Pancreas (tissue), 10 donors: ENCODE measurements at places on chromosomes 2 and 18. TPM values are rescaled to one million over a fixed set of nuclear protein-coding genes. Genes with fewer than 3 reads are reported as not detected.

DNA sequence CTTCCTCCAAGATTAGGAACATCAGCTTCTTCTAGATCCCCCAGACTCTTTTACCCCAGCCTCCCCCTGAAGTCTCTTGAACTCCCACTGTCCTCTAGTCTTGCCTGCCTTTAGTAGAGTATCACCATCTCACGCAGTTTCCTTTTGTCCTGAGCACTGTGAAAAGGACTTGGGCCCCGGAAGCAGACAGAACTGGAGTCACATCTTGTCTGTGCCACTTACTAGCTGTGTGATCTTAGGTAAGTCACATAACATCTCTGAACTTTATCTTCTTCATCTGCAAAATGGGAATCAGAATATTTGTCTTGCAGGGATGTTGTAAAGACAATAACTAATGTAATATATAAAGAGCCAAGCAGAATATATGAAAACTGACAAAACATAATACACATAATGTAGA is 8.4 kb upstream of the TRABD2A start:
- DNase-seq: no peak
- no peaks in the 10 kb centered on the region for H3K4me1 ChIP-seq
- H3K4me3 ChIP-seq: no peak overlapping the region
- no peaks in the 10 kb centered on the region for H3K27me3 ChIP-seq

GRCh38 chr2:57720728-57721627 is 325.6 kb upstream of the VRK2 start:
- H3K4me3 ChIP-seq: no peak overlapping the region
- H3K27ac ChIP-seq: no peak overlapping the region
- H3K27me3 ChIP-seq: no peaks in the 10 kb centered on the region
- no peaks in the 10 kb centered on the region for H3K4me1 ChIP-seq
- peak; percentile 3 for DNase-seq

DNA sequence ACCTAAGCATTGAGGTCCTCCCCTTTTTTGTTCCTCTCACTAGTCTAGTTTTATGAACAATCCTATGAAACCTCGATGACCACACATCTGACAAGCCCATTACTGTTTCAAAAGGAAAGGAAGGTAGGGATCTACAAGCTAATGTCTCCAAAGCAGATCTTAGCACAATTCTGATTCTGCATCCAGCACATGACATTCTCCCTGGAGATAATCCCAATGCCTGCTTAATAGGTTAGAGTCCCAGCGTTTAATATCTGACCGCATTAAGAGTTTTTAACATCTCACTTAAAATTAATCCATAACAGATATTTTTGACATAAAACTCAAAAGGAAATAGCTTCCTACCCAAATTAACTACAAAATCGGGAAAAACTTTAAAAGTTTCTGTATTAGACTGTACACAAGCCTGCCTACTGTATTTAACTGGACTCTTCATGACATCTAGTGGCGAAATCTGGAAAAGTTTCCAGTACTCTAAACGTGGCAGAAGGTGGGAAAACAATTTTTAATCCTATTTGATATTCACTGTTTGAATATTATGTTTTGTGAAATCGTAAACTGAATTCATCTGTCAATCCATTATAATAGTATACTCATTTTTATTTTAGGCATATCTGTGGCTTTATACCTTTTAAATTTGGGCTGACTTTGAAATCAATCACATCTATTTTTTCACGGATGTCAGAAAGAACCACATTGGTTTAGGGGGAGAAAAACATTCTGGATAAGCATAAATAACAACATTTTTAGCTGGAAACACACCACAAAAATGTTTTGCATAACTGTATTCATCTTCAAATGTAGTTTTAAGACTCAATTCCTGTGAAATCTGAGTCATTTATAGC is 62.4 kb downstream of the TXNL1 start:
- no peak for DNase-seq
- H3K27me3 ChIP-seq: no peaks in the 10 kb centered on the region
- H3K36me3 ChIP-seq: no peaks in the 10 kb centered on the region
- peaks cover 11% of the 10 kb centered on the region for H3K4me1 ChIP-seq
- H3K4me3 ChIP-seq: no peak overlapping the region

Gene IL36B
- total RNA-seq: not detected

Gene TEKT4
- not detected for total RNA-seq

DNA sequence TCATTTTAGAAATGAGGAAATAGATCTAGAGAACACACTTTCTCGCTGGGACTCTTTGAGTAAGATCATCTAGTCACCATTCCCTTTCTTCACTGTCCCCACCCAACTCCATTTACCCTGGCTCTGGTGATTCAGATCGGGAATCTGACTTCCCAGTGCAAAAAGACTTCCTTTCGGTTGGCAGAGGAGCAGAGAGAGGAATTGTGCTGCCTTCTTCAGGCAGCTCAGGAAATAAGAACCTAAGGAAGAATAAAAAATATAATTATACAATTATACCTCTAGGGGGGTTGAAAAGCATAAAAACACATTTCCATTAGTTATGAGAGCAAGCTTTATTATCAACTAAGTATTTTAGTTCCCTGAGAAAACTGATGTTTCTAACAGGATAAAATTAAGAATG is 9.3 kb upstream of the MPP4 start:
- no peak overlapping the region for H3K27ac ChIP-seq
- DNase-seq: no peak
- no peak overlapping the region for H3K4me3 ChIP-seq
- H3K36me3 ChIP-seq: no peaks in the 10 kb centered on the region

DNA sequence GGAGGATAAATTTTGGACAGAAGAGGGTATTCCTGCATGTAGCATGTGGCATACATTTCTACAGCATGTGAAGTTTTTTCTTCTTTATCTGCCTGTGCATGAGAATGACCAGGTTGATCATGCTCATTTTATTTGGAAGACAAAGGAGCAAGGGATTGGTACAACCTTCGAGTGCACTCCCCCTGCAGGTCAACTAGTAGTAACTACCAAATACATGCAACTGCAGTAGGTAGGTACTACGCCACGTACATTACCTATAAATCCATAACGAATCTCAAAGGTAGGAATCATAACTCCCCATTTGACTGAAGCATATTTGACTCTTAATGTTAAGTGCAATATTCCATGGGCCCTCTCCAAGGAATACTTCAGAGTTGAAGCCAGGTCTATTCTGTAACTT is 763.9 kb downstream of the TSN start:
- no peaks in the 10 kb centered on the region for H3K27me3 ChIP-seq
- H3K27ac ChIP-seq: no peak overlapping the region
- DNase-seq: no peak

Gene ZNF519
- total RNA-seq: 1.6 TPM

GRCh38 chr2:127498386-127498785 is 27.9 kb downstream of the IWS1 start:
- no peaks in the 10 kb centered on the region for H3K4me1 ChIP-seq
- peaks cover 5% of the 10 kb centered on the region for H3K36me3 ChIP-seq
- H3K27me3 ChIP-seq: no peaks in the 10 kb centered on the region
- H3K4me3 ChIP-seq: no peak overlapping the region

DNA sequence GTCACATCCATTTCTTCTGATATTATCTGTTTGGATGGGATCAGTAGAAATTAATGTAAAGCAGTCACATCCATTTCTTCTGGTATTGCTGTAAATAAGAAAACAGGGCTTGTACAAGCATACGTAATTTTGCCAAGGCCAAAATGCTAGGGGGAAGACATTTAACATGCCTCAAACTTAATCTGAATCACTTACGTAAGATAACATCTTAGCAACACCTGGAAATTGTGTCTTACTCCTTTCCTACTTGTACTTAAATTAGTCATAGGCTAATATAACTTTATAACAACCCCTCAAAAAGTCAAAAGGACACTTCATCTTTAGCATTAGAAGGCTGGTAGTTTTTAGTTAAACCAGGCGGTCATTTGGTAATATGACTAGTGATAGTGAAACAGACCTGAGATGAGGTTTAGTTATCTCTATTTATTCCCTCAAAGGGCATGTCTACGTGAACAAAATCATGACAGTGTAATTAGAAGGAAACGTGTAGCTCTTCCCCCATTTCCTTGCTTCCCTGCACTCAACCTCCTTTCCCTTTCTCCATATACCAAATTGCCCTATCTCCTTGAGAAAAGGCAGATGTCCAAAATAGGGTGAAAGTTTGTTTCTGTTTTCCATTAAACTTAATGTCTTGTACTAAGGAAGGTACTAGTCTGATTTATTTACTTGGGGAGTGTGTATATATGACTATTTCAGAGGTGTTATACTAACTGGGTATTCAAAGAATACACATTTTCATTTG is 99.3 kb upstream of the FZD5 start:
- no peak overlapping the region for H3K27ac ChIP-seq
- peaks cover 17% of the 10 kb centered on the region for H3K4me1 ChIP-seq
- no peaks in the 10 kb centered on the region for H3K27me3 ChIP-seq
- H3K36me3 ChIP-seq: no peaks in the 10 kb centered on the region
- H3K4me3 ChIP-seq: no peak overlapping the region

DNA sequence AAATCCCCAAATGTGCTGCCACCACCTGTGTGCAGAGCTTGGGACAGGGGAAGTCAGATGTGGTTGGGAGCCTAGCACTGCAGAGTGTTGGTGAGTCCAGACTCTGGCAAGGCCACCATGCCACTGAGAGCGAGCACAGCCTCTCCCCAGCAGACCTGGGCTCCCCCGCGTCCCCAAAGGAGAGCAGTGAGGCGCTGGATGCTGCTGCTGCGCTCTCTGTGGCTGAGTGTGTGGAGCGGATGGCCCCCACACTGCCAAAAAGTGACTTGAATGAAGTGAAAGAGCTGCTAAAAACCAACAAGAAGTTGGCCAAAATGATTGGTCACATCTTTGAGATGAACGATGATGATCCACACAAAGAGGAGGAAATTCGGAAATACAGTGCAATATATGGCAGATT is 10.7 kb downstream of the NAB1 start:
- no peak for DNase-seq
- no peaks in the 10 kb centered on the region for H3K36me3 ChIP-seq
- H3K27me3 ChIP-seq: no peaks in the 10 kb centered on the region

DNA sequence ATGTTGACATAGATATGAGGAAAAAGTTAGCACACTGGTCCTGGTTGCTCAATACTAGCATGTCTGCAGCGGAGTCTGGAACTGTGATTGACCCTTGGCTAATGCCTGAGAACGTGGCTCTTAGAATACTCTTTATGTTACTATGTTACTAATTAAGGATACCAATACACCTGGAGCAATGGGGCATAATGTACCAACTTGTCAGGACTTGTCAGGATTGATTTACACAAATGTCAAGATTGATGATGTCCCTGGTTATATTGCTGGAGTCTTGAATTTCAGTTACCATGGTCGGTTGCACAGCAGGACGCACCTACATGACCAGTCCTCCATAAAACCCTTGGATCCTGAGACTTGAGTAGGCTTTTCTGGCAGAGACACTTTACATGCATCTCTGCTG is 810.9 kb downstream of the CPS1 start:
- no peak overlapping the region for H3K4me3 ChIP-seq
- DNase-seq: no peak
- no peaks in the 10 kb centered on the region for H3K27me3 ChIP-seq
- H3K4me1 ChIP-seq: no peaks in the 10 kb centered on the region

Gene ADRA2B
- 0.04 TPM for total RNA-seq

GRCh38 chr2:227871375-227871791 is at the start of gene DAW1:
Gene DAW1 (plus strand): TSS chr2:227871631. CDS start chr2:227871690, 59 bp downstream.
- no peak within 1 kb of the TSS for H3K27ac ChIP-seq
- no peaks in the 10 kb centered on the region for H3K4me1 ChIP-seq
- no peaks in the 10 kb centered on the region for H3K27me3 ChIP-seq
- H3K4me3 ChIP-seq: peak within 1 kb of the TSS; percentile 7
- H3K36me3 ChIP-seq: no peaks in the 10 kb centered on the region

GRCh38 chr2:160207271-160207670 is 7.2 kb upstream of the ITGB6 start:
- no peak overlapping the region for H3K4me3 ChIP-seq
- H3K27ac ChIP-seq: peak overlapping the region; percentile 66
- H3K27me3 ChIP-seq: no peaks in the 10 kb centered on the region
- peaks cover 4% of the 10 kb centered on the region for H3K4me1 ChIP-seq
- H3K36me3 ChIP-seq: no peaks in the 10 kb centered on the region

- no peak for DNase-seq
- H3K4me1 ChIP-seq: peaks cover 5% of the 10 kb centered on the region
- H3K4me3 ChIP-seq: no peak overlapping the region
- H3K27me3 ChIP-seq: no peaks in the 10 kb centered on the region
- H3K36me3 ChIP-seq: no peaks in the 10 kb centered on the region
Observed at GRCh38 chr2:11131166-11131920, 23.9 kb upstream of the SLC66A3 start.
